A549 treated with AZD2906 at 1 μM for 4 hours (cell line): ENCODE measurements at places on chromosomes 1 and 21. TPM values are rescaled to one million over a fixed set of nuclear protein-coding genes. Genes with fewer than 3 reads are reported as not detected.

FAM151A gene
- total RNA-seq = 0.26 to 0.41 TPM (median 0.31 TPM) in 5 replicates

LRRC71 gene
- 0.06 to 0.19 TPM (median 0.15 TPM) in 5 replicates for total RNA-seq

SMPDL3B gene
- total RNA-seq = 1.1 to 1.6 TPM (median 1.3 TPM) in 5 replicates

ACTL8 gene
- total RNA-seq = 1.4 to 1.8 TPM (median 1.7 TPM) in 5 replicates

GUCA2B gene
- total RNA-seq = 0.20 to 0.49 TPM (median 0.37 TPM) in 5 replicates

BEND5 gene
- not detected in 5 replicates for total RNA-seq

PGBD5 gene
- 0.23 to 0.52 TPM (median 0.34 TPM) in 5 replicates for total RNA-seq

NECTIN4 gene
- total RNA-seq = 1.6 to 1.9 TPM (median 1.8 TPM) in 5 replicates

ZNF670 gene
- 2.9 to 4.3 TPM (median 3.0 TPM) in 5 replicates for total RNA-seq

GJB3 gene
- 10.4 to 19.8 TPM (median 16.5 TPM) in 5 replicates for total RNA-seq

GPX7 gene
- total RNA-seq = not detected in 5 replicates

ATP5IF1 gene
- total RNA-seq = 154 to 171 TPM (median 160 TPM) in 5 replicates

FCRLB gene
- 1.0 to 1.8 TPM (median 1.7 TPM) in 5 replicates for total RNA-seq

TIPRL gene
- 29.2 to 33.6 TPM (median 32.3 TPM) in 5 replicates for total RNA-seq

ALPL gene
- 0.41 to 0.67 TPM (median 0.51 TPM) in 5 replicates for total RNA-seq

PAPPA2 gene
- 0.01 to 0.02 TPM (median 0.01 TPM) in 5 replicates for total RNA-seq

CD84 gene
- not detected in 5 replicates for total RNA-seq

PERM1 gene
- 0.10 to 0.19 TPM (median 0.13 TPM) in 5 replicates for total RNA-seq

RPS27 gene
- total RNA-seq = 4,364 to 6,762 TPM (median 4,498 TPM) in 5 replicates

CBS gene
- total RNA-seq = 11.4 to 13.8 TPM (median 12.0 TPM) in 5 replicates

KRTAP19-1 gene
- total RNA-seq = not detected in 5 replicates

S100A9 gene
- 0.45 to 0.90 TPM (median 0.59 TPM) in 5 replicates for total RNA-seq

TSPEAR gene
- total RNA-seq = not detected in 5 replicates

NDUFS2 gene
- 78.6 to 115 TPM (median 82.0 TPM) in 5 replicates for total RNA-seq

VHLL gene
- not detected in 5 replicates for total RNA-seq

TMPRSS3 gene
- total RNA-seq = 0.14 to 0.30 TPM (median 0.20 TPM) in 5 replicates

TCEA3 gene
- 0.34 to 0.70 TPM (median 0.62 TPM) in 5 replicates for total RNA-seq

ARHGEF10L gene
- 5.6 to 7.2 TPM (median 6.7 TPM) in 5 replicates for total RNA-seq

CASQ2 gene
- not detected in 5 replicates for total RNA-seq

FCMR gene
- 4.4 to 6.3 TPM (median 5.8 TPM) in 5 replicates for total RNA-seq

RHD gene
- not detected in 5 replicates for total RNA-seq

EPS8L3 gene
- 0.59 to 0.79 TPM (median 0.76 TPM) in 5 replicates for total RNA-seq

TMIGD3 gene
- total RNA-seq = 0.08 TPM in 1 of 5 replicates, not detected in the others

AKNAD1 gene
- 1.2 to 2.4 TPM (median 1.5 TPM) in 5 replicates for total RNA-seq

AUNIP gene
- 8.3 to 9.4 TPM (median 8.7 TPM) in 5 replicates for total RNA-seq

KRTAP13-2 gene
- not detected in 5 replicates for total RNA-seq

ZNF593OS gene
- 0.18 to 0.28 TPM in 2 of 5 replicates, not detected in the others for total RNA-seq

RNU1-3 gene
- total RNA-seq = 4.0 to 44.9 TPM (median 4.2 TPM) in 4 of 5 replicates, not detected in the other

SELL gene
- total RNA-seq = 0.12 to 0.35 TPM (median 0.20 TPM) in 5 replicates

HLX gene
- 3.3 to 5.0 TPM (median 4.4 TPM) in 5 replicates for total RNA-seq

ZBTB37 gene
- 0.95 to 1.5 TPM (median 1.4 TPM) in 5 replicates for total RNA-seq

LEFTY2 gene
- 0.07 to 0.43 TPM (median 0.17 TPM) in 4 of 5 replicates, not detected in the other for total RNA-seq

LYPD8 gene
- 0.07 to 0.22 TPM (median 0.10 TPM) in 5 replicates for total RNA-seq

C1orf216 gene
- 13.4 to 14.7 TPM (median 14.6 TPM) in 5 replicates for total RNA-seq

U2AF1 gene
- 49.0 to 62.4 TPM (median 56.7 TPM) in 5 replicates for total RNA-seq

OR2L2 gene
- not detected in 5 replicates for total RNA-seq

UQCRHL gene
- 5.5 to 7.6 TPM (median 6.6 TPM) in 5 replicates for total RNA-seq

C1orf21 gene
- 7.9 to 13.6 TPM (median 10.7 TPM) in 5 replicates for total RNA-seq

S100A16 gene
- 479 to 567 TPM (median 534 TPM) in 5 replicates for total RNA-seq

FUCA1 gene
- 8.5 to 11.5 TPM (median 10.1 TPM) in 5 replicates for total RNA-seq

REN gene
- not detected in 5 replicates for total RNA-seq

NLRP3 gene
- 0.02 TPM in 1 of 5 replicates, not detected in the others for total RNA-seq

PACC1 gene
- total RNA-seq = 13.5 to 18.6 TPM (median 18.4 TPM) in 5 replicates
